ENCODE measurements at places on chromosomes 7 and 10.

- DNase-seq: no peak
Observed at GRCh38 chr7:30734497-30734896, 17.4 kb upstream of the INMT start.

DNA sequence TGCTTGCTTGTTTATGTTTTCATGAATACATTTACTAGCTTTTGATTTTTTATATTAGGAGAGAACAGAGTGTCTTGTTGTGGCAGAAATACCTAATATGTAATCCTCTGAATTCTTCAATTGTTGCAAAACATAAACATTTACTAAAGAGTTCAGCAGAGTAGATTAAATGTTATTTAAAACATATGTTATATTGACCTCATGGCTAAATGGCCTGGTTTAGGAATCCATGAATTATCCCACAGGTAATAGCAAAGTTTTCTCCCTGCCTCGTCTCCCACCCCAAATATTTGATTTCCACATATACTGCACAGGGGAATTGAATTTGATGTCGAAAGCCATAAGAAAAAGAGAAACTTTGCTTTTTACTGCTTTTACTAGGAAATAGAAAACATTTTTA, 111.8 kb downstream of the ADK start:
- no peak for DNase-seq

DNA sequence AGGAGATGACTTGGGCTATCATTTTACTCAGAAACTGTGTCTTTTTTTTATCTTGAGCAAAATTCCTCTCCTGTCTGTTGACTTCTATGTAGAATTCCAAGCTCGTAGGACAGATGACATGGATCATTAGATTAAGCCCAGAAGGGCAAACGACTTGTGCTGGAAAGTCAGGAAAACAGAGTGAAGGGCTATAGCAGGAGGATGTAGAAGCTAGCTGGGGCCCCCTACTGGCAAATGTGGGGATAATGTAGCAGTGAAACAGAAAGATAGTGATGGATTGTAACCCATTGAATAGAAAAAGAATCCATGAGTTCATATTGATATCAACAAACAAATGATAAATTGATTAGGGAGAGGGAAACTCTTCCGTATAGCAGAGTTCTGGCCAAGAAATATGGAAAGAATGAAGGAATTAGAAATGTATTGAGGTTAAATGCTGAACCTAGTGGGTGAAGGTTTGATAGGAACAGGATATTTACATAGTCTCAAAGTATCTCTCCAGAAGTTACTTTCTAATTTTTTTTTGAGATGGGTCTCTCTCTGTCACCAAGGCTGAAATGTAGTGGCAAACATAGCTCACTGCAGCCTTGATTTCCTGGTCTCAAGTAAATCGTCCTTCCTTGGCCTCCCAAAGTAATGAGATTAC, 103.6 kb downstream of the LYZL1 start:
- DNase-seq: peak; percentile 48

DNA sequence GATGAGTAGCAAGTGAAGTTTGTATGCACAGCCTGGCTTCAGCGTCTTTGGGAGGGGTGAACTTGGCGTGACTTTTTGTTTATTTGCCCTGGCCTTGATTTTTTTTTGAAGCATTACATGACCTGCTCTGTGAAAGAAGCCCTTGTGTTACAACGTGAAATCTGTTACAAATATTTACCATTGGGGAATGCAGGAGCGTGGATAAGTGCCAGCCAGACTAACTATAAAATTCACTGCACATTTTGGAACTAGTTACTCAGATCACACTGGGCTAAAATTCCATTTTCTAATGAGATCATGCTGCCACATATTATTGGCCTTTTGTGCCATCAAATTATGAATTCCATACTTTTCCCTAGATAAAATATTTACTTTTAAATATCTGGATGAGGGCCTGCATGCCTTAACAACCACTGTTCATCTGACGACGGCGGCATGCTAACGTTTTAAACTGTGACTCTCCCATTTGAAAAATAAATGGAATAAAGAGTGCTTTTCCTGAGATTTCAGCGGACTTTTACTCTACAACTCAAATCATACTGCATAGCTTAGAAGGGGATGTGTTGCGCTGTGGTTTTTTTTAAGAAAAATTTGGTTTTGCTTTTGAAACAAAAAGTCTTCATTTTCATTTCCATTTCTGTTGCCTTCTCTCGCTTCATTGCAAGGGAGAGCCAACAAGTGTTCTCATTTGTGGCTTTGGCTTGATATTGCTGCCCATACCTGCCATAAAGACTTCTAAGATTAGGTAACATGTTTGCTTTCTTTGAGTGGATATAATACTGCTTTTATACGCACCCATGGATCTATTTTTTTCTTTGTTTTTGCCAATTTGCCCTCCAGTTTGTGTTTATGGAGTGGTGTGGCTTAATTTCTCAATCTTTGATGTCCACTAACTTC, 352.2 kb downstream of the TFEC start:
- no peak for DNase-seq

DNA sequence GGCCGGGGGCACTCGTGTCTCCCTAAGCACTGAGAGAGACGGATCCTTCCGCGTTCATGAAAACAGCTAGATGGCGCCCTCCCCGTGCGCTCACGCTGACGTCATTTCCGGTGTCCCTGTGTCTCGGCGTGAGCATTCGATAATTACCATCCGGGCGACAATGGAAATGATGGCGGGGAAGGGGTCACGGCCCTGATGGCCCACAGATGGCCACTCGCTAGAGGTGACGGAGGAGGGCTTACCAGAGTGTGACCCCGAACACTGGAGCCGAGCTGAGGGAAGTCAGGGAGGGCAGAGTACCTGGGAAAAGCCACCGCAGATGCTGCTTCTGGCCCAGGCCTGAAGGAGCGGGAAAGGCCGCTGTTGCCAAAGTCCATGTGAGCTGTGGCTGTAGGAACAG, 222.9 kb downstream of the TCERG1L start:
- DNase-seq: no peak

DNA sequence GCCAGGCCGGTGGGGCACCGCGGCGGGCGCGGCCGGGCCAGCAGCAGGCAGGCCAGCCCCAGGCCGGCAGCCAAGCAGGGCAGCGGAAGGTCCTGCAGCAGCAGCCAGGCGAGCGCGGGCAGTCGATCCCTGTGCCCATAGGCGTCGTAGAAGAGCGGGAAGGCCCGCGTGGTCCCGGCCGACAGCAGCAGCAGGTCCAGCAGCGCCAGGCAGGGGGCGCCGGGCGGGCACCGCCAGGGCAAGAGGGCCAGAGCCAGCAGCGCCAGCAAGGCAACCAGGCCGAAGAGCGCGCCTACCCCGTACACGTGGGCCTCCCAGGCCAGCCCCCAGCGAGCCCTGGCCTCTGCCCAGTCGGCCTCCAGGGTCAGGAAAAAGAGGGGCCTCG, 8.4 kb upstream of the RBM28 start:
- DNase-seq: peak; percentile 67

DNA sequence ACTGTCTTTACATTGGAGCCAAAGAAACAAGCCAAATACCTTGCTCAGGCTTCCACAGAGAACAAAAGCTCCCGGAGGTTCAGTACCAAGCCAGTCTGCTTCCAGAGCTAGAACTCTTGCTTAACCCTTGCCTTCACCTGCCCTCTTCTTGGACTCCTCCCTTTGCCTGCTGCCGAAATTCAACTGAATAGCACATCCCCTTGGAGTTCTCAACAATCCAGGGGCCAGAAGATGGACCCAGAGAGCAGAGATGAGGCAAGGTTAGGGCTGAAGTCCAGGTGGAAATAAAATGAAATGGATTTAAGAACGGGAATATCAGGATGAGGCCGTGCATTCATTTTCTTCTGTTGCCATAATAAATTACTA, 876 bp upstream of the PIK3AP1 start:
- no peak for DNase-seq

- DNase-seq: no peak
Observed at GRCh38 chr10:124677293-124677699, 66.9 kb downstream of the FAM53B start.
